Activated naive CD8-positive, alpha-beta T cell treated with anti-CD3 and anti-CD28 coated beads, Interleukin-2, amount 10 ng/mL, durations not matched to agents 7 days and 5 days (primary cell): ENCODE measurements at places on chromosomes 1 and 21. TPM values are rescaled to one million over a fixed set of nuclear protein-coding genes. Genes with fewer than 3 reads are reported as not detected.

Gene RGS5
- total RNA-seq = 4.1 TPM

DNA sequence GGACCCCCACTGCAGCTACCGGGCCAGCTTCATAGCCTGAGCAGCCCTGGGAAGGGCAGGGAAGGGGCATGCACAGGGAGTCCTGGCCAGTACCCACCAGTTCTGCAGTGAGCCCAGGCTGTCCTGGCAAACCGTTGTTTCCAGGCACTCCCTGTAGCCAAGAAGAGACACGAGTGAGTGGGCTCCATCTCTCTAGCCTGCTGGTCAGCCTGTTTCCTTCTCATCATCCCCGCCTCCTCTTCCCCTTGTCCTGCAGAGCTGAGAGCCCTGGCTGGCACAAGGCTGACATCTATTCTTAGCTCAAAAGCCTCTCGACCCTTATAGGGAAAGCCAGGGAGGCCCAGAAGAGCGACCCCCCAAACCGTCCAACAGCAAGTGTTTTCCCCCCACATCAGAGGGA is 28.7 kb downstream of the COL16A1 start:
- DNase-seq = no peak
- peaks cover 16% of the 10 kb centered on the region for H3K27me3 ChIP-seq
- H3K27ac ChIP-seq = no peak overlapping the region
- no peak overlapping the region for H3K4me3 ChIP-seq
- H3K4me1 ChIP-seq = peaks cover 3% of the 10 kb centered on the region
- no peaks in the 10 kb centered on the region for H3K36me3 ChIP-seq

DNA sequence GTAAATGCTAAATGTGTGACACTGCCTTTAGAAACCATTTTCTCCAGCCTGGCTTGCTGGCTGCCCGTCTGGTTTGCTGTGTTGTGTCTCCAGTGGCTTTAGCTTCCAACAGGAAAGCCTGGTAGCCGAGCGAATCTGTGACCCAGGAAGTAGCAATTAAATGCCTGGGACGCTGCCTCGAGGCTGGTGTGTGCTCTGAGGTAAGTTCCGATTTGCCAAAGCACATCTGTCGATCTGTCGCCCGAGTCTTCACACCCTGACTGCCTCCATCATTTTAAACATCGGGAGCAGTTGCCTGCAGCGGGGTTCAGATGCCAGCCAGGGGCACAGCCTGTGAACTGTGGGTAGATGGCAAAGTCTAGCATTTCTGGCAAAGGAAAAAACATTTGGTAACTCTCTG is 2.2 kb downstream of the MIB2 start:
- H3K27ac ChIP-seq = no peak overlapping the region
- H3K36me3 ChIP-seq = peaks cover 5% of the 10 kb centered on the region
- peaks cover 17% of the 10 kb centered on the region for H3K4me1 ChIP-seq
- no peak for DNase-seq

Gene NR0B2
- total RNA-seq = not detected

- H3K4me1 ChIP-seq = no peaks in the 10 kb centered on the region
- H3K4me3 ChIP-seq = no peak overlapping the region
- no peak for DNase-seq
- no peaks in the 10 kb centered on the region for H3K36me3 ChIP-seq
These were observed 69.1 kb downstream of the HSF2BP start for GRCh38 chr21:43590194-43590593.

- H3K4me3 ChIP-seq = no peak overlapping the region
- no peak for DNase-seq
- H3K4me1 ChIP-seq = peaks cover 10% of the 10 kb centered on the region
- no peaks in the 10 kb centered on the region for H3K27me3 ChIP-seq
- H3K27ac ChIP-seq = no peak overlapping the region
These were observed 153.3 kb upstream of the SGIP1 start for GRCh38 chr1:66380452-66381212.

GRCh38 chr1:116968724-116969123 is 32.8 kb upstream of the CD101 start:
- no peak overlapping the region for H3K27ac ChIP-seq
- no peak overlapping the region for H3K4me3 ChIP-seq
- H3K4me1 ChIP-seq = no peaks in the 10 kb centered on the region
- peaks cover 6% of the 10 kb centered on the region for H3K36me3 ChIP-seq

GRCh38 chr21:43269440-43269839 is 100.6 kb downstream of the CRYAA start:
- no peaks in the 10 kb centered on the region for H3K36me3 ChIP-seq
- peaks cover 3% of the 10 kb centered on the region for H3K27me3 ChIP-seq
- H3K4me1 ChIP-seq = peaks cover 4% of the 10 kb centered on the region
- H3K27ac ChIP-seq = no peak overlapping the region

DNA sequence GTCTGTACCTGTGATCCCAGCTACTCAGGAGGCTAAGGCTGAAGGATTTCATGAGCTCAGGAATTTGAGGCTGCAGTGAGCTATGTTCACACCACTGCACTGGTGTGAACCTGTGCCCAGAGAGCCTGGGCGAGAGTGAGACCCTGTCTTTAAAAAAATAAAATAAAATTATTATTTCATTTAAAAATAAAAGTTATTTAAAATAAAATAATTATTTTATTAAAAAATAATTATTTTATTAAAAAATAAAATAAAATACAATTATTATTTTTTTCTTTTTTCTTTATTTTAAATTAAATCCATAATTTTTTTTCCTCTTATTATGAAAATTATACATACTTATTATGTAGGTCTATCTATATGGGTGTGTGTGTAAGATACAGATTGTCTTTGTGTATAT is 53.6 kb downstream of the LHX9 start:
- no peak overlapping the region for H3K27ac ChIP-seq
- no peaks in the 10 kb centered on the region for H3K4me1 ChIP-seq
- no peak for DNase-seq
- no peaks in the 10 kb centered on the region for H3K36me3 ChIP-seq
- no peak overlapping the region for H3K4me3 ChIP-seq
- H3K27me3 ChIP-seq = peaks cover 9% of the 10 kb centered on the region

- DNase-seq = no peak
- no peak overlapping the region for H3K4me3 ChIP-seq
- H3K27me3 ChIP-seq = peaks cover 11% of the 10 kb centered on the region
- no peak overlapping the region for H3K27ac ChIP-seq
- H3K4me1 ChIP-seq = no peaks in the 10 kb centered on the region
These were observed 38.5 kb downstream of the PYHIN1 start for GRCh38 chr1:158969855-158970254.

- H3K4me1 ChIP-seq = no peaks in the 10 kb centered on the region
- no peak overlapping the region for H3K27ac ChIP-seq
- no peaks in the 10 kb centered on the region for H3K36me3 ChIP-seq
- DNase-seq = no peak
These were observed 1786.6 kb downstream of the PLA2G4A start for GRCh38 chr1:188615321-188615720.

- H3K36me3 ChIP-seq = no peaks in the 10 kb centered on the region
- DNase-seq = no peak
- no peak overlapping the region for H3K27ac ChIP-seq
- H3K4me3 ChIP-seq = no peak overlapping the region
These were observed 19.9 kb upstream of the EDN2 start for GRCh38 chr1:41504114-41505035.

GRCh38 chr1:91584878-91585277 is 84.2 kb downstream of the CDC7 start:
- no peak overlapping the region for H3K4me3 ChIP-seq
- peaks cover 4% of the 10 kb centered on the region for H3K4me1 ChIP-seq
- peaks cover 2% of the 10 kb centered on the region for H3K27me3 ChIP-seq
- no peak for DNase-seq

- H3K36me3 ChIP-seq = no peaks in the 10 kb centered on the region
- H3K4me1 ChIP-seq = peaks cover 1% of the 10 kb centered on the region
- no peak for DNase-seq
- H3K27ac ChIP-seq = no peak overlapping the region
- no peaks in the 10 kb centered on the region for H3K27me3 ChIP-seq
- no peak overlapping the region for H3K4me3 ChIP-seq
These were observed 284.5 kb upstream of the USP25 start for GRCh38 chr21:15445327-15445726.

Gene ERG
- total RNA-seq = not detected

- peaks cover 3% of the 10 kb centered on the region for H3K36me3 ChIP-seq
- H3K27ac ChIP-seq = peak overlapping the region; percentile 47
- no peak for DNase-seq
- peaks cover 32% of the 10 kb centered on the region for H3K4me1 ChIP-seq
- H3K27me3 ChIP-seq = peaks cover 41% of the 10 kb centered on the region
These were observed 1.2 kb upstream of the IFFO2 start for GRCh38 chr1:18957532-18958300.

Gene ZNF496
- total RNA-seq = 25.9 TPM

Gene METTL13
- total RNA-seq = 38.7 TPM

DNA sequence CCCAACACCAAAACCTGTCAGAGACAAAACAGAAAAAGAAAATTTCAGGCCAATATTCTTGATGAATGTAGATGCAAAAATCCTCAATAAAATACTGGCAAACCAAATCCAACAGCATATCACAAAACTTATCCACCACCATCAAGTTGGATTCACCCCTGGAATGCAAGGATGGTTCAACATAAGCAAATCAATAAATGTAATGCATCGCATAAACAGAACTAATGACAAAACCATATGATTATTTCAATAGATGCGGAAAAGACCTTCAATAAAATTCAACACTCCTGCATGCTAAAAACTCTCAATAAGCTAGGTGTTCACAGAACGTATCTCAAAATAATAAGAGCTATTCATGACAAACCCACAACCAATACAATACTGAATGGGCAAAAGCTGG is 3.8 kb upstream of the OR2L5 start:
- H3K4me3 ChIP-seq = no peak overlapping the region
- no peaks in the 10 kb centered on the region for H3K36me3 ChIP-seq
- no peak for DNase-seq
- H3K27me3 ChIP-seq = no peaks in the 10 kb centered on the region
- no peak overlapping the region for H3K27ac ChIP-seq

Gene SPRR2G
- total RNA-seq = not detected

DNA sequence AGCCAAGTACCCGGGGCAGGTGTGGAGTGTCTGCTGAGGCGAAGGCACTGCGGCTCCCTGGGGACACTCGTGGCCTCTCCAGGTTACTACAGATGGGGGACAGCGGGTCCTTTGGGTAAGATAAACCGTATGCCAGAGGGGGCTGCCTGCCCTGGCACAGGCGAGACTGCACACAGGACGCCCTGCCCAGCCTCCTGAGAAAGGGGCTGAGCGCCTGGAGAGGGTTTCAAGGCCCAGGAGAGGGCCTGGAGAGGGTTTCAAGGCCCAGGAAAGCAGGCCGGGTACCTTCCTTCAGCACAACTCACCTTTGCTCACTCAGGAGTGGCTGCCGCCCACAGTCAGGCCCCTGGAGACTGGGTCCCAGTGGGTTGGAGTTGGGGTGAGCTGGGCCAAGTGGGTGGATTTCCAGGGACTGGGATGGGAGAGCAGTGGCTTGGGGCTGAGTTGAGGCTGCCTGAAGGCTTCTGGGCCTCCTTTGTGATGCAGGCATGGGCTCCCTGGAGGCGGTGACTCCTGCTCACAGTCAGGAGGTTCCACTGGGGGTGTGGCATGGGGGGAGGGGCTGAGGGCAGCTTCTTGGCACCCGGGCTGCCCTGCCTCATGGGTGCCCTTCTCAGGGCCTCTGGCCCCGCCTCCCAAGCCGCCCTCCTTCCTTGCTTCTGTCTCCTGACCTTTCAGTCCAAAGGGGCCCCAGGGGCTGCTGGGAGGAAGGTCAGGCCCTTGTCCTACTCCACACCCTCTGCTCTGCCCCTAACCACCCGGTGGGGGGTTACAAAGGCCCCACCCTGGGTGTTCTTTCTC is at the start of gene MMEL1:
MMEL1 (minus strand) TSS at position 456 of the 801 bp plus-strand sequence. CDS start 3,532 bp downstream, outside the sequence.
- H3K27ac ChIP-seq = no peak within 1 kb of the TSS
- H3K36me3 ChIP-seq = peaks cover 6% of the 10 kb centered on the region
- peaks cover 2% of the 10 kb centered on the region for H3K4me1 ChIP-seq
- H3K4me3 ChIP-seq = no peak within 1 kb of the TSS
